ENCODE measurements at places on chromosomes 7 and 10.

DNA sequence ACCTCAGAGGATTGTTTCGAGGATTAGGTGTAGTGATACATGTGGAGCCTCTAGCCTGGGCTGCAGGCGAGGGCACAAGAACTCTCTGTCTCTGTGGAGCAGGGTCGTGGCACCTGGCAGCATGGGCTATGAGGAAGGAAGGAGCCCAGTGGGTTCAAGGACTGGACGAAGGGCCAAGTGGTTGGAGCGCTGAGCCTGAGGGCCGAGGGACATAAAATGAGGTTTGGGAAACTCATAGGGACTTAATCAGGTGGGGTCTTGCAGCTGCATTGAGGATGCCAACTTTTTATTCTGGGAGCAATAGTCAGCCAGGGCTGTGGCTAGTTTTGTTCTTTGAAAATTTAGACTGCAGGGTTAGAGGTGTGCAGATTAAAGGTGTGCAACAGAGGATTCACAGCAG, 33.0 kb upstream of the ZNF32 start:
- DNase-seq = no peak

DNA sequence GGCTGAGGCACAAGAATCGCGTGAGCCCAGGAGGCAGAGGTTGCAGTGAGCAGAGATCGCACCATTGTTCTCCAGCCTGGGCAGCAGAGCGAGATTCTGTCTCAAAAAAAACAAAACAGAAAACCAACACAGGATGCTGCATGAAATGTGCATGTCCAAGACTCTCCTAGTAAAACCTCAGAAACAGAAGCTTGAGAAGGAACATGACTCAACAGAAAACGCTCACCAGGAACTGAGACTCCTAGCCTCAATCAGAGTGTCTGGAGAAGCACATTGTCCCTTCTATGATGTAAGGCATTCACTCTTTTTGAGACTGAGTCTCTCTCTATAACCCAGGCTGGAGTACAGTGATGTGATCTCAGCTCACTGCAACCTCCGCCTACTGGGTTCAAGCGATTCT, 168.3 kb downstream of the MYOF start:
- no peak for DNase-seq

DNA sequence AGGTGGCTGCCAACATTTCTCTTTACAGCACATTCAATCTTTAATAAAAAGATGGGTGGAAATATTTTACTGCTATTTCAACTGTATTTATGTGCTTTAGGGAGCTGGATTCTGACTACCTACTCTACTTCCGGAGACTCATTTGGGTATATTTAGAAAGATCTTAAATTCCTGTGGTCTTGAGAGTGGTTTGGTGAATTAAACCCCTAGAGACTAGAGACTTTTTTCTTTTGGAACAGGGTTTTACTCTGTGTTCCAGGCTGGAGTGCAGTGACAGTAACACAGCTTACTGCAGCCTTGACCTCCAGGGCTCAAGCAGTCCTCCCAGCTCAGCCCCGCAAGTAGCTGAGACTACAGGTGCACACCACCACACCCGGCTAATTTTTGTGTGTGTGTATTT, 79.0 kb upstream of the HABP2 start:
- DNase-seq = no peak

DNA sequence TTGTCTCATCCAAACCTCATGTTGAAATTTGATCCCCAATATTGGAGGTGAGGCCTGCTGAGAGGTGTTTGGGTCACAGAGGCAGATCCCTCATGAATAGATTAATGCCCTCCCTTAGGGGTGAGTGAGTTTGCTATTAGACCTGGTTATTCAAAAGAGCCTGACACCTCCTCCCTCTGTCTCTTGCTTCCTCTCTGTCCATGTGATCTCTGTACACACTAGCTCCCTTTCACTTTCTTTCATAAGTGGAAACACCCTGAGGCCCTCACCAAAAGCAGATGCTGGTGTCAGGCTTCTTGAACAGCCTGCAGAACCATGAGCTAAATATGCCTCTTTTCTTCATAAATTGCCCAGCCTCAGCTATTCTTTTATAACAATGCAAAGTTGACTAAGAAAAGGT, 447.1 kb downstream of the MDFIC start:
- no peak for DNase-seq

DNA sequence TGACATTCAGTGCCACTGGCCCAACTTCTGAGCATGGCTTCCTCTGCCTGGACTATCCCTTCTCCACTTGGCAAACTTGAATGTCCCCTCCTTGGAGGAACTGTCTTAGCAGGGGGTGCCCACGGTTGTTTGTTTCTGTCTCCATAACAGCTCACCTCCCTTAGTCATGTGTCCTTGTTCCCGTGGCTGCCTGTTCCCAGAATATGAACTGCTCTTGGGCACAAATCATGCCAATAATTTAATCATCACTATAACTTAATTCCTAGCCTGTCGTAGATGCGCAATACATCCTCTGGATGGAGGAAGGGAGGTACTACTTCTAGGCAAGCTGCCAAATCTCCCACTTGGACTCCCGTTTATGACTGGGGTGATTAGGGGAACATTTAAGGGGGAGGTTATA, 173.1 kb downstream of the MYOF start:
- DNase-seq = no peak

- no peak for DNase-seq
These were observed 4.5 kb downstream of the TNS3 start for GRCh38 chr7:47577321-47577919.

- no peak for DNase-seq
These were observed 37.0 kb downstream of the SEC61G start for GRCh38 chr7:54722026-54722425.

DNA sequence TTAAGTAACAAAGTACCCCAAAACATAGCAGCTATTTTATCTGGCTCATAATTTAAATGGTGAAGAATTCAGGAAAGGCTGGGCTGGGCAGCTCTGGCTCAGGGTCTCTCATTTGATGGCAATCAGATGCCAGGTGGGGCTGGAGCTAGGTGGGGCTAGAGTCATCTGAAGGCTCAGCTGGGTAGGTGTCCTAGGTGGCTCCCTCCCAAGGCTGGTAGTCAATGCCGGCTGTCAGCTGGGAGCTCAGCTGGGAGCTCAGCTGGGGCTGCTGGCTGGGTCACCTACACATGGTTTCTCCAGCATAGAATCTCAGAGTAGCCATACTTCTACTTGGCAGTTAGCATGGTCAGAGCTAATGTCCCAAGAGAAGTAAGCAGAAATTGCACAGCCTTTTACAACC, 34.1 kb downstream of the OSBPL3 start:
- no peak for DNase-seq
